ENCODE measurements at places on chromosomes 1 and 21. TPM values are rescaled to one million over a fixed set of nuclear protein-coding genes. Genes with fewer than 3 reads are reported as not detected.

- no peak for ATAC-seq
Observed at GRCh38 chr1:47592296-47593012, 154.6 kb downstream of the FOXD2 start.

- no peak for ATAC-seq
Observed at GRCh38 chr1:46622344-46622743, 5.7 kb upstream of the MOB3C start.

GRCh38 chr1:34898330-34898761 is 31.1 kb downstream of the DLGAP3 start:
- ATAC-seq, result no peak

GRCh38 chr1:169546087-169546995 is 39.9 kb downstream of the F5 start:
- peak; percentile 75 for ATAC-seq

GRCh38 chr21:45304476-45304830 is 16.8 kb upstream of the POFUT2 start:
- ATAC-seq, result no peak

- no peak for ATAC-seq
Observed at GRCh38 chr1:178311164-178311563, 185.6 kb downstream of the CLEC20A start.

GRCh38 chr1:219520241-219520640 is 92.7 kb downstream of the ZC3H11B start:
- no peak for ATAC-seq

DNA sequence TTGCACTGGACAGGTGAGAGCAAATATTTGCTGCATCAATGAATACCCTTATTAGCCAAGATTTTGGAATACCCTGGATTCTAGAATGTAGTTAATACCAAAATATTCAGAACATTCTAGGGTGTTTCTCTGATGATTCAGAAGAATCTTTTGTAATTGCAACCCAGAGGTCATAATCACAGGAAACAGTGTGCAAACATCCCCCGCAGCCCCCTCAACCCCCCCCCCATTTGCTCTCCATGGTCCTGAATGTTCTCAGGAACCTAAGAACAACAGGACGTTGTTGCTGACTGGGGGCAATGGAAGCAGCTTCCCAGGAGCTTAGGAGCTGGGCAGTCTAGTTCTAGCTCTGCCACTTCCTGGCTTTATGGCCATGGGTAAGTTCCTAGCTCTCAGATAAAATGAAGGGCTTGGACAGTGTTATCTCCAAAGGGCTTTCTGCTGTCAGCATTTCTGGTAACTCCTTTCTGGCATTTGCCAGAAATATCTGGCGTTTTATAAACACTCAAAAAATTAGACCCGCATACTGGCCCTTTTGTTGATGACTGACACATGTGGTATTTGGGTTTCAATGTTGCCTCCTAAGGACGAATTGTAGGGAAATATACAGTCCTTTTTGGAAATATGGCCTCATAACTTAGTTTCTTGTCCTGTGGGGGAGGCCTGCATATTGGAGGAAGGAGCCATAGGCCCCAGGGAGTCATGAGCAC is 178.6 kb downstream of the RRAGC start:
- no peak for ATAC-seq

DNA sequence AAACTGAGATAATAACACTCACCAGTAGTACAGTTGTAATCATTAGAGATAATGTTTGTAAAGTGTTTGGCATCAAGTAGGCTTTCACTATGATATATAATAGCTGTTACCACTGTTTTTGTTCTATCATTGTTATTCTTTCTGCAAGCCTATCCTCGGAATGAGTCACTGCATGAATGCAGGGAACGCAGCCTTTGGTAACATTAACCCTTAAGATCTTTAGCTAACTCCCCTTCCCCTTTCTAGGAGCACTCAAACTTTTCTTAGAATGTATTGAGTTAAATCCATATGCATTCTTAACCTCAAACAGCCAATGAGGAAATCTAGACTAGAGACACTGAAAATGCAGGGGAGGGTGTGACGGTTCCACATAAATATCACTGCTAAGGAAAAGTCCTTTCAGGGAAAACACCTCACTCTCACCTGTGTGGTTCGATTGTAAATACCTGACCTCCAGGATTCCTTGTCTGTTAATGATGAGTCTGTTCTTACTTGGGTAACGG is 467.3 kb downstream of the SETD4 start:
- ATAC-seq, result no peak

DNA sequence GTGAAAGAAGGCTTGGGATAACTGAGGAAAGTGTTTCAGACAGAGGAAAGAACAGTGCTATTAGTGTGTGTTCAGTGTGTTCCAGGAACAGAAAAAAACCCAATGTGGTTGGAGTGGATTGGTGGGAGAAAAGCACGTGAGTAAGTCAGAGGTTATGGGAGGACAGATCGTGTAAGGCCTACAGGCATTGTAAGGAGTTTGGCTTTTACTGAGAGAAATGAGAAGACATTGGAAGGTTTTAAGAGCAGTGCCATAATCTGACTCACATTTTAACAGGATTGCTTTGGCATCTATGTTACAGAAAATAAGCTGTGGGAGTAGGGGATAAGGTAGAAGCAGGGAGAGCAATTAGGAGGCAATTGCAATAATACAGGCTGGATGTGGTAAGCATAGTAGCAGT is 4.8 kb downstream of the ARPC5 start:
- no peak for ATAC-seq

DNA sequence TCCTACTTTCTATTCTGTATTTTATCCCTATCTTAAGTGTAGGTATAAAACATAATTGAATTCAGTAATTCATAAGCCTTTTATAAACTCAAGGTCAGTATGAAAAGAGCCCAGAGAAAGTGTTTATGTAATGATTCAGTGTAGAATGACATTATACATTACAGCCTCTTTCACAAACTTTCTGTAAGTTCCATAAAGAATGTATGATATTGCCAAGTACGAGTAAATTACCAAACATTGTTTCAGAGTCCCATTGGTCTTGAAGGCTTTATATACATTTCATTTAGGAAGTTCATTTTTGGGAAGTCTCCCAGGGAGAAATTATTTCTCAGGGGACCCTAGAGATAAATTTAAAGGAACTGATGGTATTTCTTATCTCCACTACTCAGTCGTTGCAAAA is 37.8 kb upstream of the VAMP3 start:
- no peak for ATAC-seq

- no peak for ATAC-seq
Observed at GRCh38 chr21:45223236-45224185, 64.2 kb downstream of the POFUT2 start.

- peak; percentile 22 for ATAC-seq
Observed at GRCh38 chr21:36965720-36966065, 776 bp downstream of the HLCS start.

GRCh38 chr21:35323947-35324346 is 274.8 kb upstream of the RUNX1 start:
- no peak for ATAC-seq

DNA sequence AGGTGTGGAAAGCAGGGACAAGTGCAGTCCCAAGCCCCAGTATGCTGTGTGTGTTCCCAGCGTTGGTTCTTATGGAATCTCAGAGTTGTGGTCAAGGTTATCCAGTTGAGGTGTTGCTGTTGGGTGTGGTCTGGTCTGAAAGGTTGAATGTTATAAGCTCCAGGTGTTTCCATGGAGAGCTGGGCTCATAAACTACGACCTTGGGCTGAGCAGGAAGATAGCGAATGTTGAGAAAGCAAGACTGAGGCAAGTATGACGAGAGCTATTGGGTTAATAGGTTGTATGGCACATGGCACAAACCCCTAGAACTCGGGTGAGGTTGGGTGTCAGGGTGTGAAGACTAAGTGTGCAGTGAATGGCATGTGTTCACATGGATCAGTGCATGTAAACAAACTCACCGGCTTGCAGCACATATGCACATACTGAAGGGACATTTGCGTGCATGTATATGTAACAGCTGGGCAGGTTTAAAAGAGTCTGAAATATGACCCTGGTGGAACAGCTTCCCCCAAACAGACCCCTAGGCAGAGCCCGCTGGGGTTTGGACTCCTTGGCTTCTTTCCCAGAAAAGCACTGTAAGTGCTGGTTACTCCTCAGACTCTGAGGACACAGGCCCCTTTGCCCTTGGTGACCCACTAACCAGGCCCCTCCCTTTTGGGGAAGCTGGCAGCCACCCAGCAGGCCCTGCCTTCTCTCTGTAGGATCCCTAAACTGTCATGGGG is 117.5 kb downstream of the NAV1 start:
- no peak for ATAC-seq

- no peak for ATAC-seq
Observed at GRCh38 chr1:81703391-81703755, 97.4 kb upstream of the ADGRL2 start.

DNA sequence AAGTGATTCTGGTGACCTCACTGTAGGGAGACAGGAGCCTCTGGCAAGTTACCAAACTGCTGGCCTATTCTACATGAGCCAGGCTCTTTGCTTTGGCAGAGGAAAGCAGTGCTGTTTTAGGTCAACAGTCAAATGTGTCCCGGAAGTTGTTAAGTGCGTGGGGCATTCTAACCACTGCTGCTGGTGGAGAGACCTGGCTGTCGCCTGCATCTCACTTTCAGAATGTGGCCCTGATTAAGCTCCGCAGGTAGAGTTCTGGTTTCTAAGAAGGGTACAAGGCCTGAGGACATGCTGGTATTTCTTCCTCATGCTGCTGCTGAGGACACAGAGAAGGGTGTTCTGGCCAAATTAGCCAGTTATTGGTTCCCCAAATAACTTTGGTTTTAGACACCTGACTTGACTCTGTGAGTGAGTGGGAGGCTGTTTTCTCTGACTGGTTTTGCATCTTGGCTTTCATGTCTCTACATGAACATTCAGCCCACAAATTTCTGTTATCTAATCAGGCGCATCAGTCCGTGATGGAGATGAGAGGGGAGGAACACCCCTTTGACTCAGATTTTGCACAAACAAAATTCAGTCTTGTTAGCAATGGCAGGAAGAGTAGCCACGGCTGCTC is 120.8 kb downstream of the LMO4 start:
- ATAC-seq, result peak; percentile 91

GRCh38 chr21:29236201-29236600 is 62.5 kb upstream of the BACH1 start:
- ATAC-seq, result no peak

DNA sequence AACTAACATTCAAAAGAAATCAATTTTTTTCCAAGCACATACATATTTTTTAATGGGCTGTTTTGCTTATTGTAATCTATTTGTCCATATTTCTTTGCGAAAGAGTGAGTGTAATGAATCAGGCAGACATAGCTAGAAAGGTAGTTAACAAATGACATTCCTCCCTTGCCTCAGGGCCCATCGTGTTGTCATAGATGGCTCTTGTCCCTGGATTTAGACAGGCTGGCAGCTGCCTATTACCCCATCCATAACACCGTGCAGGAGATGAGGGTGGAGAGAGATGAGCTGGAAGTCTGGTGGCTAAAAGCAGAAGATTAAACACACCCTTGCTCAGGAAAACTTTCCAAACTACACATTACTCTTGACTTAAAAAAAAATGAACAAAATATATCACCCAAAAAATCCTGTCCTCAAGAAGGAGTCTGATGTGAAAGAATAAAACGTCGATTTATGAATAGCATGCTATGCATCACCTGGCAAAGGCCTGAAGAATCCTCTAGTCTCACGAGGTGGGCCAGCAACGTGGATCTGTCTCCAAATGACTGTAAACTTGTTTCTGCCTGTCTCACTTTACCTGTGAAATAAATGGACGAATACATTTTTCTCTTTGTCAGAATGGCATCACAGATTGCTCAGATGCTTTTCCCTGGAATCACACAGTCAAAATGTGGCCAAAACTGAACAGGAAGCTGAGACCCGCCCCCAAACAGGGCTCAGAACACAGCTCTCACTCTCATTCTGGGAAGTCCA is 55.7 kb downstream of the C21orf91 start:
- ATAC-seq, result no peak

GRCh38 chr1:100009458-100009857 is 39.7 kb downstream of the SLC35A3 start:
- ATAC-seq, result no peak

GRCh38 chr1:1540090-1540817 is at the start of gene TMEM240:
Gene TMEM240, minus strand, starts transcription at chr1:1540624. Its CDS starts 278 bp downstream, at chr1:1540346.
- ATAC-seq, result peak; percentile 43

DNA sequence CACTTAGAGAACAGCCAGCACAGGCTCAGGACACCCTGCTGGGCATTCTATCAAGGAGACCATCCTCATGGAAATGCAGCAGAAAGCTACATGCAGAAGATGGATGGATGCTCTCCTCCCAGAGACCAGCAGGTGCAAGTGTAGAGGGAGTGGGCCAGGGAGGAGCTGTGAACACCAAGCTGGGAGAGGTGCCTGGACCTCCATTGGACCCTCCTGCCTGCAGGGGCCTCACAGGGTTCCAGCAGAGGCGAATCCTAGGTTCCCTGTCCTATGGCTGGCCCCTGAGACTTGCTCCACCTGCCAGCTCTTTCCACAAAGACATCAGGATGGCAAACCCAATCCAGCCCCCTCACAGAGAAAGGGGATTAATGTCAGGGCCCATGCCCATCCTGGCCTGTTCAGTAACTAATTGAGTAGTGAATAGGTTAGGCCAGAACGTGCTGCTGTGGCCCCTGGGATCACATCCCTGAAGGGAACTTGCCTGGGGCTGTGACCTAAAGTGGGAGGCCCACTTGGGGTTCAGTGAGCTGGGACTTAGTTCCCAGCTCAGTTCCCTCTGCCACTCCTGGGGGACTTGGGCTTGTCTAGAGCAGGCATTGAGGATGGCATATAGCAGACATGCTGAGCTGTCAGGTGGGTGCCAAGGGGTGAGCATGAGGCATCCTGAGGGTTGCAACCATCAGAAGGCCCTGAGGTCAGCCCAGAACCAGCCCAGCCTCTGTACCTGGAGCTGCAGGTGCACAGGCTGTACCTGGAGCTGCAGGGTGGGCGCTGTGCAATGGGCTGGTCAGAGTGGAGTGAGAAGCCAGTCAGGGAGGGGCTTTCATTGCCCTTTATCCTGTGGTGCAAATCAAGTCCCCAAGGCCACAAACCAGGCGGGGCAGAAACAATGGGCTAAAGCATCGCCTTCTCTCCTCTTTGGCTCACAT is 22.9 kb upstream of the ZNF678 start:
- no peak for ATAC-seq

DNA sequence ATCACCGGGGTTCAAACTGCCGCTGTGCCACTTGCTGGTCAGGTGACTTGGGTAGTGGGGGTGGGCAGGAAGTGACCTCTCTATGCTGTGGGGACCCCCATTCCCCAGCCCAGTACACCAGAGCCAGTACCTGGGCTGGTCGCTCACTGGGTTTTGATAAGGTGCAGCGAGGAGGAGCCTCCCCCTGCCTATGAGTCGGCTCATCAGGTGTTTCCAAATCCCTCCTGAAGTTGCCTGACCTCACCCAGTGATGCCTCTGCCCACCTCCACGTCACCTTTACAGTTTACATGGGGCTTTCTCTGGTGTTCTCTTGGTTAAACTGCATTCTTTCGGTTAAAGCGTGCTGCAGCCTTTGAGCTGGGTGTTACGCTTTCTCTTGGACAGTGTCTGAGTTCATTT is 58.2 kb downstream of the ARHGEF10L start:
- no peak for ATAC-seq

GBP5 gene
- 157 TPM for total RNA-seq

LAMB3 gene
- total RNA-seq, result 11.9 TPM

SMIM1 gene
- total RNA-seq, result 2.8 TPM

CYP4A11 gene
- not detected for total RNA-seq

SPRR2F gene
- total RNA-seq, result not detected

CA6 gene
- 0.78 TPM for total RNA-seq

RAB7B gene
- total RNA-seq, result not detected

TCHH gene
- total RNA-seq, result 0.11 TPM

PODN gene
- not detected for total RNA-seq

HMGCS2 gene
- not detected for total RNA-seq

KLHDC8A gene
- not detected for total RNA-seq

Measured in activated T-helper 17 cell treated with anti-CD3 and anti-CD28 coated beads, Interleukin-2, amount 50 U/mL, for 72 hours (primary cell).